ENCODE measurements at places on chromosomes 6 and 20.

DNA sequence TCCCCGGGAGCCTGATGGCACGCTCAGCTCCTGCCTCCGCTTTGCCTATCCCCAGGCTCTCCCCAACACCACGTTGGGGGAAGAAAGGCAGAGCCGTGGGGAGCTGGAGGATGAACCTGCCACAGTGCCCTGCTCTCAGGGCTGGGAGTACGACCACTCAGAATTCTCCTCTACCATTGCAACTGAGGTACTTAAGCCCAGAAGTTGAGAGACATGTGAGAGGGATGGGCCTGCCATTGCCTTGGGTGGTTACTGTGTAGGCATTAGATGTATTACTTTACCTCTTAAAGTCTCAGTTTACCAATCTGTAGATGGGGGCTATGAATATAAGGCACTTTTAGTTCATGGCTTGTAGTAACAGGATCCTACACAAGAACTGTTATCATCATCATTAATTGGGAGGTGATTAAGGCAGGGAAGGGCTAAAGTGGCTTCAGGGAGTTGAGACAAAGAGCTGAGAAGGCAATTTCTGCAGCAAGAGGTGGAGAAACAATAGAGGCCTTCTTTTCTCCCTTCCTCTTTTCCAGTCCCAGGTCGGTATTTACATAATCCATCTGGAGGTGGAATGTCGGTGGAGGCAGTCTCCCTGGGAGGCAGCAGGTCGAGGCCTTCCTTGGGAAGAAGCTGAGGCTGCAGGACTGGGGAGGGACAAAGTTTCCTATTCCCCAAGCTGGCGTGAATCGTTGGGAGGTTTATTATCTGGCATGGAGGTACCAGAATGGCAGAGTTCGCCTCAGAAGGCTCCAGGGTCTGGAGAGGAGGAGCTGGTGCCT is 691 bp downstream of the SLC22A7 start:
- no peak for DNase-seq

- DNase-seq: no peak
Observed at GRCh38 chr6:139871165-139871710, 496.8 kb upstream of the CITED2 start.

DNA sequence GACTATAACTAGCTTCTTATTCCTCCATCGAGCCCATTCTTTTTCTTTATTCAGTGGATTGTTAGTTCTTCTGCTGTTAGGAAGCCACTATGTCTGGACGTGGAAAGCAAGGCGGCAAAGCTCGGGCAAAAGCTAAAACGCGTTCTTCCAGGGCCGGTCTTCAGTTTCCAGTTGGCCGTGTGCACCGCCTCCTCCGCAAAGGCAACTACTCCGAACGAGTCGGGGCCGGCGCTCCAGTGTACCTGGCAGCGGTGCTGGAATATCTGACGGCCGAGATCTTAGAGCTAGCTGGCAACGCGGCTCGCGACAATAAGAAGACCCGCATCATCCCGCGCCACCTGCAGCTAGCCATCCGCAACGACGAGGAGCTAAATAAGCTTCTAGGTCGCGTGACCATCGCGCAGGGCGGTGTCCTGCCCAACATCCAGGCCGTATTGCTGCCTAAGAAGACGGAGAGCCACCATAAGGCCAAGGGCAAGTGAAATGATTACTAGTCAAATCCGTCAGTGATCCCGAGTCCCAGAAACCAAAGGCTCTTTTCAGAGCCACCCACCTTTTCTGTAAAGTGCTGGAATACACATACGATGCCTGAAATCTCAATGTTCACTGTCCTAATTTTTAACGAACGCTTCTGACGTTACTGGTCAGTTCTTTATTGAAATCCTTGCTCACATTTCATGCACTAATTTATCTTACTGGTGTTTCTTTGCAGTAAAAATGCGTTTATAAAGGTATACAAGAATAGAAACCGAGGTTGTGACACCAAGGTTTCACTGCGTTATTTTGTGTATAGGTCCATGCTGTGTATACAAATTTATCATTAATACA is 129.9 kb downstream of the HFE start:
- DNase-seq: no peak

DNA sequence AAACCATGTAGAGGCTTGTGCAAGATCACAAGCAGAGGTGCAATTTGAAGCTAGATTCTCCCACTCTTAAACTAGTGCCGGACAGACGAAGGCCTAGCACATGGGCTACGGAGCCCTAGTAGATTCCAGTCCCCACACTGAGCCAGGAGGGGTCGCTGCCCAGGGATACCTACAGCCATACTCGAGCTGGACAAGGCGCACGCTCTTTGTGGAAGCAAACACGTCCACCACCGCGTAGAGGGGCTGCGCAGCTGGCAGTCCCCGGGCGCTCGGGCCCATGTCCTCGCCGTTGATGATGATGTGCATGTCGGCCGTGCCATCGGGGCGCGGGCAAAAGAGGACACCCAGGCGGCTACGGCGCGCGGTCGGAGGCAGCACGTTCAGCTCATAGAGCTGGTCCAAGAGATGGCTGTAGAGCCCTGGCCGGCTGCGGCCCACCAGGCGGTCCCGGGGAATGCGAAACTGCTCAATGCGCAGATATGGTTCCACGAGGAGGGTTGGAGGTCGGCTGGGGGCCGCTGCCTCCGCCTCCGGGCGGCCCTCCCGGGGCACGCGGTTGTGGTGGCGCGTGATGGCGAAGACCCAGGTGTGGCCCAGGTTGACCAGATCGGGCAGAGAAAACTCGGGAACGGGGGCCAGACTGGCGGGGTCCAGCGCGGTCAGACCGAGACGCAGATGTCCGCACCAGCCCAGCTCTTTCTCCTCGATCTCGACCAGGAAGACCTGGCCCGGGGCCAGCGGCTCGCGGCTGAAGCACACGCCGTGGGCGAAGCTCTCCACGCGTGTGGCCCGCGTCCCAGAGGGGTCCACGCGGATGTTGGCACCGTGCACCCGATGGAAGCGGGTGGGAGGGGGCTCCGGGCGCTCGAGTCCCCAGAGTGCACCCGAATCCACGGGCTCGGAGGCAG is 677 bp downstream of the NEURL2 start:
- DNase-seq: no peak

GRCh38 chr6:155528982-155529453 is 73.4 kb upstream of the NOX3 start:
- no peak for DNase-seq

- no peak for DNase-seq
Observed at GRCh38 chr6:139173172-139173571, 38.3 kb downstream of the HECA start.

- no peak for DNase-seq
Observed at GRCh38 chr6:456358-456867, 64.9 kb downstream of the IRF4 start.

- DNase-seq: no peak
Observed at GRCh38 chr20:57829805-57830514, 120.1 kb upstream of the PMEPA1 start.

DNA sequence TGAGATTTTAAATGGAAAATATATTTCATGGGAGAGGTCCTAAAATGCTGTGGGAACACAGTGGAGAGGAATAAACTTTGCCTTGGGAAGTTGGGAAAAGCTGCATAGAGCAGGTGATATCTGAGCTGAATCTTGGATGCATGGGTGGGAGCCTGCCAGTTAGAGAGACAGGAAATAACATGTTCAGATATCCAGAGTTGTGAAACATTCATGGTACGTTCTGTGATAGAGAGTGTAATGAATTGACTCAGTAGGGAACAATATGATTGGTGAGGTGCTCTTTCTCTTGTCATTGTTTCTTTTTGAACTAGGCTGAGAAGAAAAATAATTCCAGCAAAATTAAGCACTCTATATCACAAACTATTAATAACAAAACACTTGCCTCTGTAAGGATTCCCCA is 72.8 kb downstream of the RPS12 start:
- no peak for DNase-seq

GRCh38 chr20:57980506-57980905 is 247.9 kb downstream of the ANKRD60 start:
- no peak for DNase-seq

DNA sequence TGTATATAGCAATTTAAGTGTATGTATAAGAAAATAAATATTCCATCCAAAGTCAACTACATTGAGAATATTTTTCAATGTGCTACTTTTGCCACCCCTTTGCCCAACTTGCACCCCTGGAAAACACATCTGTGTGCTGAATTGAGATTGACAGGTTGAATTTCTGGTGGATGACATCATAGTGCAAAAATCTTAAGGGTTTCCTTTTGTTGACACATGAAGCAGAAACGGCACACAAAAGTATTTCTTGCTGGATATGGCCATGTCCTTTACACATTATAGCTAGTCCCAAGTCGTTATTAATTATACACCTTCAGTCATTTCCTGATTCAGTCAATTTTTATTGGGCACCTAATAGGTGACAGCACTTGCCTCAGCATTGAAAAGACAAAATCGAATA is 188.7 kb upstream of the FBXL4 start:
- no peak for DNase-seq

- DNase-seq: no peak
Observed at GRCh38 chr6:170073846-170074245, 217.0 kb downstream of the DLL1 start.

GRCh38 chr6:14807971-14808370 is 437.9 kb upstream of the JARID2 start:
- DNase-seq: no peak

DNA sequence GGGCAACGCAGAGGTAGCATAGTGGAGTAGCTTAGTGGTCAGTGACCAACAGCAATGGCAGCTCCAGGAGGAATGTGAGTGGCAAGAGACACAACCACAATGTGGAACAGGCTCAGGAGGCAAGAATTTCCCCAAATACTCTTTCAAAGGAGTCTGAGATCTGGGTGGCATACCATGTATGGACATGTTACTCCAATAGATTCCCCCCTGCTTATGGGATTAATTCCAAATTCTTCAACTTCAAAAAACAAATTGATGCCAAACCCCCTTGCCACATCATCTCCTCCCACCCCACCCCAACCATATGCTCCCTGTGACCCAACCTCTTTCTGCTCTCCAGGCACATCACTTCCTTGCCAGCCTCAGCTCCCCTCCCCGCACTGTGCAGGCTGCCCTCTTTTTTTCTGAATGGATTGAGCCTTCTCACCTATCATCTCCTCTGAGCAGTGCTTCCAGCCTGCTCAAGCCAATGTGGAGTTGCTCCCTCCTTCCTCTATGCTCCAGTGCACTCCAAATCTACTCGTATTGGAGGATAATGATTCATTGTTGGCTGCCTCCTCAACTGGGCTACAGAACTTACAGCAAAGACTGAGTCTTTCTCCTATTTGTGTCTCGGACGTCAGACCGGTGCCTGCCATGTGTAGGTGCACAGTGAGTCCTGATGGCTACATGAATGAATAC is 93.0 kb upstream of the CEP85L start:
- DNase-seq: peak; percentile 65

- DNase-seq: no peak
Observed at GRCh38 chr6:136889271-136890193, 32.6 kb upstream of the SLC35D3 start.

- DNase-seq: no peak
Observed at GRCh38 chr6:105382958-105383357, 19.9 kb downstream of the PREP start.

DNA sequence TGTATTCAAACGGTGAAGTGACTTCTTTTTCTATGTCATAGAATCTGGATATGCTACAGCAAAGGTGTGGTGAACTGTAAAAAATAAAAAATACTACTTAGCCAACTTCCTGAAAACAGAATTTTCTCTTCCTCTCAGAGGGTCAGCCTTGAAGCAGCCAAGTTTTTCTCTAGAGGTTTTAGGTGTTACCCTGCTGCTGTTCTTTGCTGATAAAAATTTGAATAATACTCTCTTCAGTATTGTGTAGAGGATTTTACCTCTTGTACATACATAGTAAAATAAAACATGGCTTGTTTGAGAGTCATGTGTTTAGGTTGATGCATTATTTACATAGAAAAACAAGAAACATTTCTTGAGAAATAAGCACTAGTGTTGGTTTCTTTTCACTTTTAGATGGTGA is 458.4 kb downstream of the TBC1D32 start:
- DNase-seq: no peak

GRCh38 chr6:111723412-111723970 is 117.8 kb upstream of the TRAF3IP2 start:
- DNase-seq: no peak

DNA sequence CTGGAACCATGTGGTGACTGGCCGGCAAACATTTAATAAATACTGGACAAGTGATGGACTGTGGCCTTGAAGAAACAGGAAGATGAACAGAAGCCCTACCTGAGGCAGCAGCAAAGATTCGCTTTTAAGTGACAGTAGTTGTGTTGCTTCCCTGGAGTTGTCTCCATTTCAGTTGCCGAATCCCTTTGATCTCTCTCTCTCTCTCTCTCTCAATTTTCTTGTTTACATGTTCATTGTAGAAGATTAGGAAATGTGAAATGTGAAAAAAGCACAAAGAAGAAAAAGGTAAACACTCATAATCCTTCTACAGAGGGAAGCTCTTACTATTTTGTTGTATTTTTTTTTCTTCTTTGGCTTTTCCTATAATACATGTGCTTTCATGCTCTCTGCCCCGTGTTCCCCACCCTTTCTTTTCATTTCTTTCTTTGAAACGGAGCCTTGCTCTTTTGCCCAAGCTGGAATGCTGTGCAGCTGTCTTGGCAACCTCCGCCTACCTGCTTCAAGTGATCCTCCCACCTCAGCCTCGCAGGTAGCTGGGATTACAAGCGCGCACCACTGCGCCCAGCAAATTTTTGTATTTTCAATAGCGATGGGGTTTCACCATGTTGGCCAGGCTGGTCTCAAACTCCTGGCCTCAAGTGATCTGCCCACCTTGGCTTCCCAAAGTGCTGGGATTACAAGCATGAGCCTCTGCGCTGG is 81.5 kb downstream of the SHLD1 start:
- DNase-seq: no peak

- no peak for DNase-seq
Observed at GRCh38 chr20:4883051-4883450, 118.3 kb downstream of the SLC23A2 start.

DNA sequence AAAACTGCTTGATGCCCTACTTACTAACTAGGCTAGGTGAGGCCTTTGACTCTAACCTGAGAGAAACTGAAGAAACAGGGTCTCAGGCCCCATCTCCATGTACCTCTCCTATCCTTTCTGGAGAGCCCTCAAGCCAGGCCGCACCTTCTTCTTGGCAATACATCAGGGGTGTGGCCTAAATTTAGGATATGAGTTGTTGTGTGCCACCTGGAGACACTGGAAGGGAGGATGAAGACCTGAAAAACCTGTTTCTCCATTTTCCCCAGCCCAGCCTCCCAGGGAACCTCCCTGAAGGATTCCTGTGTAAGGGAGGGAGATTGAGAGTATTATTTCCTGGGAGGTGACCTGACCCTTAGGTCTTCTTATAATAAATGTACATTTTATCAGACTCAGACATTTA is 3.1 kb downstream of the LY6G6D start:
- DNase-seq: no peak

DNA sequence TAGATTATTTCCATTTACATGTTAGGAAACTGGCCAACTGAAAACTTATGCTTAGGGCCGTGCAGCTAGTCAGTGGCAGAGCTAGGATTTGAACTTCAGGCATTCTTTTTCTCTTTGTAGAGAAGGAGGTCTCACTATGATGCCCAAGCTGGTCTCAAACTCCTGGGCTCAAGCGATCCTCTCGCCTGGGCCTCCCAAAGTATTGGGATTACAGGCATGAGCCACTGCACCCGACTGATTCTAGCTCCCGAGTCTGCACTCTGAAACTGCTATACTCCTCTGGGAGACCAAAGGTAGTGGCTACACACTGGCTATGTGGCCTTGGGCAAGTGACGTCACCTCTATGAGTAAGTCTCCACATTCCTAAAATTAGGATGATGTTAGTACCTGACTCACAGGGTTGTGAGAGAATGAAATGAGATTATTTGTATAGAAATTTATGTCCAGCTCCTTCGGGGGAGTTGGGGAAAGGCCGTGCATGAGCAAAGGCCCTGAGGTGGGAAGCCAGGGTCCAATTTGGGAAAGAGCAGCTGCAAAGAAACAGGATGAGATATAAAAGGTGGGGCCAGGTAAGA is 6.4 kb downstream of the PLTP start:
- no peak for DNase-seq

- DNase-seq: no peak
Observed at GRCh38 chr20:33995053-33995831, 1.5 kb downstream of the RALY start.

Measured in NCI-H1694 (cell line).